NCI-H446 treated with DMSO at 0.1 percent for 48 hours (cell line): ENCODE measurements at places on chromosomes 6 and 20.

DNA sequence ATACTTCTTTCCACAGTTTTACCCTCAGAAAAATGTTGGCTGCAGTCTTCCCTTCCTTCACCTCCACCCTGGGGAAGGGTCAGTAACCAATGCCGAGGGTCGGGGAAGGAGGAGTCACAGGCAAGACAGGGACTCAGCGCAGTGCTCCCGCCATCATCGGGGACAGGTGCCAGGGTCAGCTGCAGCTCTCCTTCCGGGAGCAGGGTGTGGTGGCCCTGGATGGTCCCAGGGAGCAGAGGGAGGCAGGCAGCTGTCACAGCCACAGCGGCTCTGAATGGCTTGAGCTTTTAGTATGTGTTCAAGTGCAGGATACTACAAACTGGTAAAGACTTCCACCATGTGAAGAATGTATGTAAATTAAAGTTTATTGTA, 26.0 kb upstream of the PI16 start:
- no peak for DNase-seq

GRCh38 chr6:154513601-154514320, 3.3 kb upstream of the CNKSR3 start:
- DNase-seq: no peak

DNA sequence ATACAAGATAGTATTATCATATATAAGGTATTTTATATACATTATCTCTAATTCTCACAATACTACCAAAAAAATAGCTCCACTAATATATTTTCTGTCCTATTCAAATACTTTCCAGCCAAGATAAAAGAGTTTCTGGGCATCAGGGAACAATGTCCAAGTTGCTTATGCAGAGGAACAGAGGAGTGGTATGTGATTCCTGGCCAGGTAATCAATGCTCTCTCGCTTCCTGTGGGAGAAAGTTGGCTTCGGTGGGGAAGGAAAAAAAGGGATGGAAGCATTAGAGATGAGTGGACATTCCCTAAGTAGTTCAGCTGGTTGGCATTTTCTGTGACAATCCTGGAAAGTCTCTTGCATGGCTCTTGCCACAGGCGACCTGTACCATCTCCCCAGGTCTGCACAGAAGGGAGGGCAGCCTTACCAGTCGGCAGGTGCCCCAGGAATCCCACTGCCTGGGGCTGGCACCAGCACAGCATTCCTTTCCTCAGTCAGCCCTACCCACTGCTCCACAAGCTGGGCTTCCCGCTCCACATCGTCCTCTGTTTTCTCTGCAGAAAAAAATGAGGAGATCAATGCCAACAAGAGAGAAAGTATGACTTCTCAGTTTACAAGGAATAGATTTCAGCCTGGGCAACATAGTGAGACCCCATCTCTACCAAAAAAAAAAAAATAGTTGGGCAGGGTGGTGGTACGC, 78.5 kb upstream of the NUP153 start:
- no peak for DNase-seq

GRCh38 chr20:10171864-10172751, 46.5 kb upstream of the SNAP25 start:
- no peak for DNase-seq

GRCh38 chr6:72930556-72931132, 294.7 kb downstream of the KHDC1L start:
- DNase-seq: peak; percentile 23

DNA sequence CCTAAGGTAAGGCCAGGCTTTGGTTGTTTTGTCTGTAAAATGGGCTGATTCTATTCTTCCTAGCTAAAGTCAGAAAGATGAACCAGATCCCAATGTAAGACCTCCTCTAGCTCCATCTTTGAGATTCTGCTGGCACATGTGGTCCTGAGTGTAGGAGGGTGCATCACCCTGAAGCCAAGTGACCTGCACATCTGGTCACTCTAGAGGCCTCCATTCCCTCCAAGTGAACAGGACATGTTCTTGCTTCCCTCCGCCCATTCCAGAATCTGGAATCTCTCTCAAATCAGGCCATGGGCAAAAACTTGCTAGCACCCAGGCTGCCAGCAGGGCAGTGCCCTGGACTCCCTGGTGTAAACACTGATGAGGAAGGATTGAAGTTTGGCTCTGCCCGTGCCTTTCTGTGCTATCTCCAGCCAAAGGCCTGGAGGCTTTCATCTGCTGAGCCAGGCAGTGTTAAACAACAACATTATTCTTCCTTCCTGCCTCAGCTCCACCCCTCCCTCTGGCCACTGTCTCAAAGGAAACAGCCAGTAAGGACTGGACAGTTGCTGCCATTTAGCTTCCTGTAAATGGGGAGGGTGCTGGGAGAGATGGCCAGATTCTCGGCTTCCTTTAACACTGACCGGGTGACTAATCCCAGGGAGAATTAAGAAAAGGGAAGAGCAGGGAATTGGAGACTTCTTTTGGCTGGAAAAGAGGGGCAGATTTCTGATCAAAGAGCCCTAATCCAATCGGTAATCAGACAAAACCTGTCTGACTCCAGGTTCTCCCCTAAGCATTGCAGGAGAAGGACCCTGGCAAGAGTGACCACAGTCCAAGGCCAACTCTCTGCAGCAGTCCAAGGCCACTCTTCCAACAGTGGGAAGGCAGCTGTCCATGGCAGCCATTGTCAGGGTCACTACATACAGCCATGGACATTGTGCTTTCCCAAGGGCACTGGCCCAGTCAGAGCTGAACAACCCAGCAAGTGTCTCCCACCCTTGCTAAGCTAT, 19.5 kb upstream of the ADGRF1 start:
- DNase-seq: no peak

DNA sequence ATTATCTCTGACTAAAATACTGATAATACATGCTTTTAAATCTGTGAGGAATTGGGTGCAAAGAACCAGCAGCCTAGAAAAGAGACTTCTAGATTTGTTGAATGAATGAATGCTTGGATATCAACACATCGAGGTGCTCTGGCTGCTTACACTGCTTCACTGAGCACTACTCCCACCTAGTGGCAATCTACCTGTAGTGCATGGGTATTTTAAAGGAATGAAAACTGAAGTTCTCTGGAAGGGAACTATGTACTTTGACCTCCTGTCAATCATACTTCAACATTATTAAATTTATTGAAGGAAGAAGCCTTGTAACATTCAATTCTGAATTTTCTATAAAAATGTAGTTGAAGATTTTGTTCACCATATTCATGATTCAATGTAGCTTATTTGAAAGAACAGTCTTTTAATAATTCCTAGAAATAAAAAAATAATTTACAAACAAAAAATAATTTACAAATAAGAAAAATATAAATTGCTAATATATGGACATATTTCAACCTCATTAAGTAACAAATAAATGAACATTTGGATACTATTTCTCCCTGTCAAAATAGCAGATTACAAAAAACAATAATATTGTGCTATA, 111.2 kb upstream of the MMS22L start:
- DNase-seq: peak; percentile 39

- no peak for DNase-seq
Observed at GRCh38 chr20:15511551-15511950, 1061.7 kb downstream of the KIF16B start.

DNA sequence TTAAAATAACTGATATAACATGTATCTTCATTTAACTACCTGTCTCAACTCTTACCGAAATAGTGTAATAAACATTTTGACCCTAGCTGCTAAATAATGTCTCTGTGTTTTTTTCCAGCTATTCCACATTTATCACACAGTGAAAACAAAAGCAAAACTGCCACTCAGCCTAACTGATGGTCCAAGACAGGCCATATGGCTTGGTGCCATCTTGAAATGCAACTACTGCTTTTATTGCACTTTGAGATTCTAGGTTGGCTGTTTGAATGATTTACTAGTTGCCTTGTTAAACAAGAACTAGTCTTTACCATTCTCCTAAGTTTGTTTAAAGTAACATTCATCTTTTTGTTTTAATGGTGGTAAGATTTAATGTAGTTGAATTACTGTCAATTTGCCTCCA, 739.8 kb downstream of the TFAP2A start:
- DNase-seq: no peak

DNA sequence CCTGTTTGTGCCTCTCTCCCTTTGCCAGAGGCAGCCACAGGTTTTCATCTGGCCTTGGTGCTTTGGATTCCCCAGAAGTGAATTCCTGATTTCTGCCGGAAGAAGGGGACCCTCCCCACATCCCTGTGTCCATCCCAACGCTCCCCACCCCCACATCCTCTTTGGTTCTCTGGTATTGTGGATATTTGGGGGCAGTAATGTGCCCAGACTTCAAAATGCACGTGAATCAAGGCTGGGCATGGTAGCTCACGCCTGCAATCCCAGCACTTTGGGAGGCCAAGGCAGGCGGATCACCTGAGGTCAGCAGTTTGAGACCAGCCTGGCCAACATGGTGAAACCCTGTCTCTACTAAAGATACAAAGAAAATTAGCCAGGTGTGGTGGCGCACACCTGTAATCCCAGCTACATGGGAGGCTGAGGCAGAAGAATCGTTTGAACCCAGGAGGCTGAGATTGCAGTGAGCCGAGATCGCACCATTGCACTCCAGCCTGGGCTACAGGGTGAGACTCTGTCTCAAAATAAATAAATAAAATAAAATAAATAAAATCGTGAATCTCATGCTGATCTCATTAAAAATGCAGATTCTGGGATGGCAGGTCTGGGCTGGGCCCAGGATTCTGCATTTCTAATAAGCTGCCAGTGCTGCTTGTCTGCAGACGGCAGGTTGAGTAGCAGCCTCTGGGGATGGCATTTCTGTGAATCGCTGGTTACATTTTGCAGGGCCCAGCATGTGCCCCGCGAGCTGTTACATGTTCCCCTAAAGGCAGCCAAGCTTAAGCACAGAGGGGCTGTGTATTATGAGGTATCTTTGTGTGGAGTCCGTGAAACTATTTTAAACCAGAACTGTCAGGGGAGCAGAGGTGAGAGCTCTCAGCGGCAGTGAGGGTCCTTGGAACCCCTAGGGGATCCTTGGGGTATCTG, 49.0 kb downstream of the SYNJ2 start:
- DNase-seq: no peak

- no peak for DNase-seq
Observed at GRCh38 chr6:24887545-24888140, 48.1 kb downstream of the RIPOR2 start.

DNA sequence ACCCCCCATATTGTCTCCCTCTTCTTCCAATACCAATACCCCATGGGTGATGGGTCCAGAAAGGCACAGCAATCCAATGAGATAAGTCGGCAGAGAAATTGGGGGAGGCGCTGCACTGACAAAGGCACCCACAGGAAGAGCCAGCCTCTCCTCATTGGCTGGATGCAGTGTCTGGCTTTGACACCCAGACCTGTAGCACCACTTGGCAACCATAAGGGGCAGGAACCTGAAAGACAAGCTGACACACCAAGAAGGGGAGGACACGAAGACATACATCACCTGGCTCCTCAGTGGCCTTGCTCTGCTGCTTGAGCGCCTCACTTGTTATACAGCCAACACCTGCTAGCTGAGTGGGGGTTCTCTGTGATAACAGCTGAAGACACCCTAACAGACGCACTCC, 19.4 kb upstream of the SLC4A11 start:
- DNase-seq: no peak

DNA sequence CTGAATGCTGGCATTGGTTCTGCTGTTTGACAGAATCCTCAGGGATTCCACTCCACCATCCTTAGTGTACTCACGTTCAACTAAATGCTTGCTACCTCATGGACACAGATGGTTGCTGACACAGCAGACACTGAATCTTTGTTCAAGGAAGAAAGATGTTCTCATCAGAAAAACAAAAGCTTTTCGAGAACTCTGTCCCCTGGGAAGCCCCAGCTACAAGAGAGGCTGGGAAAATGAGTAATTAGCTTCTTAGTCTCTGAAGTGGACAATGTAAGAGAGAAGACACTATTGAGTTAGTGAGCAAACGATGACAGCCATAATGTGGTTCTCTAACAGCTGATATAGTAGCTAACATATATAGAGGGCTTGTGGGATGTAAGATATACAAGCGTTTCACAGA, 30.9 kb upstream of the ENPP5 start:
- DNase-seq: no peak

DNA sequence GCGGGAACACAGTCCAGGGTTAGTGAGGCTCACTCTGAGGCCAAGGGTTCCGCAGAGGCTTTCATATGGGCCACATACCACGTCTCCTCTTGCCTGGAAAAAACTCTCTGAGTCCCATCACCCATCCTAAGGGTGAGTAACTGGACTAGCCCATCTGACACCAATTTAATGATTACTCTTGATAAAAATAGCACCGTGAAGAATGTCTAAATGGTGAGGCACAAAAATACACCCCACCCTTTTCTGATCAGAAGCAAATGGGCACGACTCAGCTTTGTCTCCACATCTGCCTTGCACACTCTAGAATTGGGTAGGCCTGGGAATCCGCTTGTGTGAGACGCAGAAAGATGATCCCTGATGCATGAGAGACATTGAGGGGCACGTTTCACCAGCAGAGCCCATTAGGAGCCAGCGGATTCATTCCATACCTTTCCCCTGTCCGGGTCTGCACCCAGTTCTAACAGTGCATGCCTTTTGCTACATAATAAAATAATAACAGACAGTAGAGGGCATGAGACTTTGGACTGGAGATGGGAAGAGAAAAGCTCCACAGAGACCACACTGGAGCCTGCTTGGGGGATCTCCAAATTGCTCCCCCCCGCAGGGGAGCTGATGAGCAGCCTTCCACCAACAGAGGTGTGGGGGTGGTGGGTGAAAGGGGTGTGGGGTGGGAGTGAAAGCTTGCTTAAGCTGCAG, 110.0 kb upstream of the KCNK16 start:
- no peak for DNase-seq

- DNase-seq: no peak
Observed at GRCh38 chr6:35091346-35092083, 49.6 kb downstream of the TCP11 start.

DNA sequence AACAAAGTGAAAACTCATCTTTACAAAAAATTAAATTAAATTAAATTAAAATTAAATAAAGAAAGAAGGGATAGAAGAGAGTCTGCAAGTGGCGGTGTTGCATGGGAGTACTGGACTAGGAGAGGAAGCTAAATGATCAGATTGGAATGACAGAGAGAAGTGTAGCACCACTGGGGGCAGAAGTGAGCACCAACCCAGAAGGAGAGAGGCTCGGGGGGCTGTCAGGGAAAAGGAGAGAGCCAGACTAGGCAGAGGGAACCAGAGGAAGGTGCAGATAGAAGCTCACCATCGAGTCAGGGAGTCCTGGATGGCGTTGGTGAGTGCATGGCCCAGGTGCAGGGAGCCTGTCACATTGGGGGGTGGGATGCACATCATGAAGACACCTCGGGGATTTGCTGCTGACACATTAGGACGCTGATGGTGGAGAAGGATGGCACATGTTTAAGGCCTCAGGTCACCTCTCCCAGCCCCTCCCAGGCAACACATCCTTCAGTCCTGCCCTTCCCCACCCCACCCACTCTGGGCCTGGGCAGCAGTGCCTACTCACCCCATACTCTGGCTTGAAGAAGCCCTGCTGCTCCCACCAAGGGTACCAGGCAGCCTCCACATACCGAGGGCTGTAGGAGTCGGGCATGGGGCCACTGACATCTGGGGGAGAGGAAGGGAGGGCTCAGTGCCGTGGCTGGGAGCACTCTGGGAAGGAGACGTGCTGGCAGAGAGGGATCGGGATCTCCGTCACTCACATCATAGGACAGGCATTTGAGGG, 4.0 kb downstream of the VARS1 start:
- DNase-seq: peak; percentile 20
